Stimulated activated CD4-positive, alpha-beta T cell treated with anti-CD3 and anti-CD28 coated beads, Interleukin-4, amount 100 ng/mL, for 24 hours (primary cell): ENCODE measurements at places on chromosomes 16 and 17.
A peak's percentile ranks its signal among the peaks of the same experiment; 100 is the strongest.

DNA sequence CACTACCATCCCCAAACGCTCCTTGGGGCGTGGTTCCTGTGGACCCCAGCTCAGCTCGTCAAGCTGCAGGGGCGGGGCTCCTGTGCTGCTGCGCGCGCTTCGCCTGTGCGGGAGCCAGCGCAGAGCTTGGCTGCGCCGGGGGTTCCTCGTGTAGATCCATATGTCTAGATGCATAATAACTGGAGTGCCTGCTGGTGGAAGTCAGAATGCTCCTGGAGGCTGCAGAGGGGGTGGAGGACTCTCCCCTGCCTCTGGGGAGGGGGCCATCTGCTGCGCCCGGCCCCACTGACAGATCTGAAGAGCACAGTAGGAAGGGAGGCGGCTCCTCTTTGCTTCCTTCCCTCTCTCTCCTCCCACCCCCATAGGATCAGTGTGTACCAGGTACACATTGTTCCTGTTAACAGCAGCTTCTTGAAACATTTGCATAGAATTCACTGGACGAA is 4.6 kb downstream of the RASD1 start:
- no peak for DNase-seq

DNA sequence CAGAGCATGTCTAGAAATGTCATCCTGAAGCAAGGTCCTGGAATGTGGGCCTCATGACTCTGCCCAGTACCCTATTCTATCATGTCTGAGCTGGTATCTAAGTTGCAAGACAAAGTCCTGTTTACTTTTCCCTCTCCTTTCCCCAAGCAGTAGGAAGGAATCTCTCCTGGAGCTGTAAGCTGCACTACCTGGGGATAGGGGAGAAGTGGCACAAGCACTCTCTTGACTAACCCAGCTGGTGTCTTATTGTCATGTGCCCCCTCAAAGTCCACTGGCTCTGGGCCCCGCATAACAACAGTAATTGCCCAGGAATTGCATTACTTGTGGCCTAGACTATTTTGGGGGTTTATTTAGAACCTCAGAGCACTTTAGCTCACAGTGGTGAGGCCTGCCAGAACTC is 1366.3 kb upstream of the GOT2 start:
- no peak for DNase-seq

GRCh38 chr16:67773099-67773498 is 33.3 kb downstream of the RANBP10 start:
- no peak for DNase-seq

DNA sequence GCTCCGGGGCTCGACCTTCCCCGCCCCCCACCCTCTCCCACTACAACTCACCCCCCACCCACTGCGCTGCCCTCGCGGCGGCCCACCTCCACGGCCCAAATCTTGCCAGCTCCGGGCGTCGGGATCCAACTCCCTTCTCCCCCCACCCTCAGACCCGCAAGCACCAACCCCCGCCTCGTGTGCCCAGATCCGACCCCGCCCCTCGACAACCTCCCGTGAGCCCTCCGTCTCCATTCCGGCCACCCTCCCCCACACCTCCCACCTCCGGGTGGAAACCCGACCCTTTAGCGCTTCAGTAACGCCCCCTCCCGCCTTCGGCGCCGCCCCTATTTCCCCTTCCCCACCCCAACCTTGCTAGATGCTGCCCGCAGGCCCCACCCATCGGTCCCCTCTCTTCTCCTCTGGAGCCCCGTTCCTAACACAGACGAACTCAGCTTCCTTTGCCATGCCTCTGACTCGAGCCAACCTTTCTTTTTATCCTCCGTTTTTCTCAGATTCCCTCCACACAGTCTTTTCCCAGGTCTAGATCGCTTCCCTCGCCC is 717 bp downstream of the UBE2Z start:
- peak; percentile 88 for DNase-seq

GRCh38 chr17:499951-500461 is 147.4 kb upstream of the RPH3AL start:
- no peak for DNase-seq

DNA sequence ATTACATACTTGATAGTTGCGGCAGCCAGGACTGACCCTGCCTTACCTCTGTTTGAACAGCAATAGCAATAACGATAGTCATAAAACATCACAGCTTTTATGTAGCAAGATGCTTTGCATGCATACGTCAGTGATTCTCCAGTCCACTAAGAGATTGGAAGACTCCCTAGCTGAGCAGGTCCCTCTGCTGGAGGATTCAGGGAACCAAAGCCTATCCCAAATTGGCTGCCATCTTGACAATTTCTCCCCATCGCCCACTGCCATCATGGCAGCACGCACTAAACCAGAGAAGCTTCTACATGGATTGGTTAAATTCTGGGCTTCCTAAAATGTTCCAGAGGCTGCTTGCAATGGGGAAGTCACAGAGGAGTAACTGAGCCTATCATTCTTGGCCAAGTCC is 360.6 kb upstream of the XYLT1 start:
- DNase-seq = no peak

DNA sequence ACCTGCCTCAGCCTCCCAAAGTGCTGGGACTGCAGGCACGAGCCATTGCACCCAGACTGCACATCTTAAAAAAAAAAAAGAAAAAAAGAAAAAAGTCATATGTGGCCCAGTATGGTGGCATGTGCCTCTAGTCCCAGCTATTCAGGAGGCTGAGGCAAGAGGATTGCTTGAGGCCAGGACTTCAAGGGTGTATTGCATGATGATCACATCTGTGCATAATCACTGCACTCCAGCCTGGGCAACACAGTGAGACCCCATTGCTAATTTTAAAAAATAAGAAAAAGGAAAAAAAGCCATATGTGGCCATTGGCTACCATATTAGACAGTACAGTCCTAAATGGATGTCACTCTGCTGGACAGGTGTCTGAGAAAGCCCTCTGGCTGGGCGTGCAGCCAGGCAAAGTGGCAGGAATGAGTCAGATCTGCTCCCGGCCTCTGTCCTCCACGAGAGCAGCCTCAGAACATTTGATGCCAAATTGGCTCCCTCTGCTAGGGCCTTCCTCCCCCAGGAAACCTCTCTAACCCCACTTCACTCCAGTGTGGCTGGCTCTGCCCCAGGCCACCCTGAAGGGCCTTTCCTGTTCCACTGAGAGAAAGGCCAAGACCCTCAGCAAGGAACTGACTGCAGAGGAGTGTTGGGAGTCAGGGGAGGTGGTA is 14.7 kb downstream of the CA7 start:
- no peak for DNase-seq

DNA sequence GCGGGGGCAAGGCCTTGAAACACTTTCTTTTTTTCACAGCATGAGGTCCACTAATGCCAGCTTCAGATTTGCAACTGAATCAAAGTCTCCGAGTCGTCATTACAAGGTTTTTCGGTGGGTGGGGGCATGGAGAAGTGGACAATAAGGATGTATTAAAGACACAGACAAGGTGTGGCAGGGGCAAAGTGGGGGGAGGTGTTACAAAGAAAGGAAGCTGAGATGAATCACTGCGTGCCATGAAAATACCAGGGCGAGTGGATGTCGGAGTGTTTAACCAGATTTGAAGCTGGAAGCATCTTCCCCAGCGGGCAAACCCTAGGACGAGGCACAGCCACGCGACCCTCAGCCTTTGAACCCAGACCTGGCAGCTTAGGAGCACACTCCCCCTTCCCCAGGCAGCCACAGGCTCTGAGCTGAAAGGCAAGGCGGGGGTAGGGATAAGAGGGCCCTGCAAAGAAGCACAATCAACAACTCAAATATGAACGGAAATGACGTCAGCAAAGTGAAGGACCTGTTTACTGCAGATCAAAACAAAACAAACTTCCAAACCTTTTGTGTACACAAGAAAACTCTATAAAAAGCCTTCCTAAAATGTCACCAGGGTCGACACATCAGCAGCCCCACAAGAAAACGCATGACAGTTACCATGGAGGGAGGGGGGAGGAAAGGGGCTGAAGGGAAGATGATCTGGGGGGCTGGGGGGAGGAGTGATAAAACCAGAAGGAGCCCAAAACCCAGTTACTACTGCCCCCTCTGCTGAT is 5.6 kb upstream of the ZFHX3 start:
- DNase-seq = no peak

DNA sequence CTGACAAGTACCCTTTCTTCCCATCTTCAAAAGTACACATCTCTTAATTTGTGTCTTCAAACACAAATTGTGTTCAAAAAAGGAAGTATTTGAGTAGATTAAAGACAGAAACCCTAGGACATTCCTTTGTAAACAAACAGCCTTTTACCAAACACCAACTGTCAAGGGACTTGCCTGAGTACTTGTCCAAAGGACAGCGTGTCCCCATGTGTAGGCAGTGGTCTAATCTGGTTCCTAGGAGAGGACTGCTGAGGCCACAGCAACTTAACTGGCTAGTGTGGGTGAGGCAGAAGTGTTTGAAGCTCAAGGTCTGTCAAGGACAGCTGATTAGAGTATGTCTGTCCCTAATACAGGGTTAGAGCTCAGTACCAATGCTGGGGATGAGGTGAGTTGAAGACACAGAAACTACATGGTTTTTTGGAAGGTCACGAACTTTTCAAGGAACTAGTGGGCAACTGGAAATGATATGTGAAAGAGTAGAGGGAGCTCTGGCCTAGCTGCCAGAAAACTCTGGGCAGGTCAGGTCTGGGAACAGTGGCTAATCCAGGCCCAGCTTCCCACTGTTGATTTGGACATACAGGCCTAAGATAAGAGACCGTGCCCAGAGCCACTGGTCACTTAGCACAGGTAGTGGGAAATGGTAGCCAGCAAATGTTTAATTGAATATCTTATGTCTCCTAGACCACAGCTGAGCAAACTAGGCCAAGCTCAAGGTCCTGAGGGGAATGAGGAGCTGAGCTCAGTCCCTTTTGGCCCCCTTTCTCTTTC is 10.1 kb downstream of the HMOX2 start:
- no peak for DNase-seq

- DNase-seq = no peak
Observed at GRCh38 chr17:73535746-73536145, 108.5 kb downstream of the SDK2 start.

- no peak for DNase-seq
Observed at GRCh38 chr17:8324132-8324531, 14.1 kb downstream of the ARHGEF15 start.

DNA sequence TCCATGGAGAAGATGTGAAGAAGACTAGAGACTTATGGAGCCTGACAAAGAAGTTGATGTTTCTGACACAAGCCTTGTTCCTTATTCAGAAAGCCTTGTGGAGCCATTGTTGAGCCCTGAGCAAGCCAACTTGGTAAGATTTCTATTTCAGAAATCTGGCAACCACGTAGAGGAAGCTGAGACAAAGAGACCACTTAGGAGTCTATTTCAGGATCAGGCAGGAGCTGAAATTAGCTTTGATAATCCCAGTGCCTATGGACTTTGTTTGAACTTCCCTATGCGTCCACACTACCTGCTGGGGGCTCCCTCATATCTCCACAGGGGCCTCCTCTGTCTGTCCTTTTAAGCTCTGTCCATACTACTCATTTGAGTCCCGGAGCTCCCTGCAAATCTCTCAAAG is 540.0 kb upstream of the GOT2 start:
- DNase-seq = no peak

DNA sequence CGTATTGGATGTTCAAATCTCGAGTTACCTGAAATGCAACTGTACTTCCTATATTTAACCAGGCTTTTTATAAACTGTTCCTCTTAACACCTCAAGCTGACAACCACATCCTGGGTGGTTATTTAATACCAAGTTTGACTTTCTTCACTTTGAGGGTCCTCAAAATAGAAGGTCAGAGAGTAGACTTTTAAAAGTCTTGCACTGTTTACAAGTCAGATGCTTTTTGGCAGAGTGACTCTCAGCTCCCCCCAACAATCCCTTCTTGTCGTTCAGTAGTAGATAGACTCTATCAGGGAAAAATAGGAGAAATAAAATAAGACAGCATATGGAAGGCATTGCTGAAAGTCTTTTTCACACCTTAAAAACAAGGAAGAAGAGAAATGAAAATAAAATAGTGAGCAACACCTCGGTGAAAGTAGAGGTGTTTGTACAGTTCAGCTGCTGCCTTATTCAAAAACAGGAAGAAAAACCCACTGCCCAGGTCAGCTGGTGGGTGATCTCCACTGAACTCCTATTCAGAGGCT is 650.4 kb downstream of the WWOX start:
- DNase-seq = no peak

DNA sequence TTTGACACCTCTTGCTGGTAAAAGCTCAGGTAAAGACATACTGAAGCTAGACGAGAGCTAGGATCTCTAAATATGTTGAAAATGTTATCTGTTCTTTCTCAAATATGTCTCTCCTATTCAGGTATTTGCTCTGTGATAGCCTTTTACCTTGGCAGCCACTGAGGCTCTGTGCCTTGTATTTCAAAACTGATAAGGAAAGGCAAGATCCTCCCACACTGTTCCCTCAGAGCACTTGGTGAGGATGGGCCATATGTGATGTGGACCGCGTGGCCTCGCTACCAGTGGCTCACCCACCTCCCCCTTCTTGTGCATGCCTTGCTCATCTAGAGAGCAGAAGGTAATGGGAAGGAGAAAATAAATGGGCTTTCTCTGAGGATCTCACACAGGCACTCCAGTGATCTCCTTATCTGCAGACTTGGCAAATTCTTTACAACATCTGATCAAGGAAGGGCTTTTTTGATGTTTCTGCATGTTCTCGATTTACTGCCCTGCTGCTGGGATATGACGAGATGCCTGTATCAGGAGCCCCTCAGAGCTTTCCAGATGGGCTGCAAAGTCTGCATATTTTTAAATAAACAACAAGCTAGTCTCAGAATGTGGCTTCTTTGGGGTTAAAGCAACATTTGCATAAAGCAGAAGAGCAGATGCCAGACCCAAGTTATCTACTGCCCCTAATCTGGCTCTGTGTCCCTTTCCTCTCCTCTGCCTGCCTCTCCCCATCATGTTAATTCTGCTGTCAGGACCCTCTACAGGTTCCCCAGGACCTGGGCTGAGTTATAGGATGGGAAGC is 16.9 kb downstream of the HOXB1 start:
- no peak for DNase-seq

GRCh38 chr17:50570528-50570927 is 10.0 kb downstream of the CACNA1G start:
- DNase-seq = no peak

GRCh38 chr16:52123061-52123839 is 423.7 kb downstream of the TOX3 start:
- no peak for DNase-seq

DNA sequence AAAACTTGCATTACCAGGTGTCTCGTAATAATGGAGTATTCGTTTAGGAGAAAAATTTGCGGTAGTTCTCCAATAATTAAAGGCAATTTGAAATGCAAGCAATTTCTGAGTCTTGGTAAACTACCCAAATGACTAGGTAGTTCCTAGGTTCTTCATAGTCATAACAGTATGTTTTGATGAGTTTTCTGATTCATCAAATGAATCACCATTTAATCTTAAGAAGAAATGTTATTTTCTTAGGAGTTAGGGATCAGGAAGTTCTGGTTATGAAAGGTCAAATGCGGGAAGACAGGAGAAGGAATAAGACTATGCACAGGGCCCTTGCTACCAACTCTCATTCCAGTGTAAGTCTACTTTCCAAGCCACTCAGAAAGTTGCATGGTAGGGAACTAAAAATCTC is 221.5 kb upstream of the SOX9 start:
- DNase-seq = no peak

- no peak for DNase-seq
Observed at GRCh38 chr16:27108826-27109665, 42.3 kb downstream of the C16orf82 start.

- DNase-seq = no peak
Observed at GRCh38 chr16:474420-475122, 49.1 kb downstream of the RAB11FIP3 start.
